ENCODE measurements at places on chromosomes 6 and 20. TPM values are rescaled to one million over a fixed set of nuclear protein-coding genes. Genes with fewer than 3 reads are reported as not detected.

DNA sequence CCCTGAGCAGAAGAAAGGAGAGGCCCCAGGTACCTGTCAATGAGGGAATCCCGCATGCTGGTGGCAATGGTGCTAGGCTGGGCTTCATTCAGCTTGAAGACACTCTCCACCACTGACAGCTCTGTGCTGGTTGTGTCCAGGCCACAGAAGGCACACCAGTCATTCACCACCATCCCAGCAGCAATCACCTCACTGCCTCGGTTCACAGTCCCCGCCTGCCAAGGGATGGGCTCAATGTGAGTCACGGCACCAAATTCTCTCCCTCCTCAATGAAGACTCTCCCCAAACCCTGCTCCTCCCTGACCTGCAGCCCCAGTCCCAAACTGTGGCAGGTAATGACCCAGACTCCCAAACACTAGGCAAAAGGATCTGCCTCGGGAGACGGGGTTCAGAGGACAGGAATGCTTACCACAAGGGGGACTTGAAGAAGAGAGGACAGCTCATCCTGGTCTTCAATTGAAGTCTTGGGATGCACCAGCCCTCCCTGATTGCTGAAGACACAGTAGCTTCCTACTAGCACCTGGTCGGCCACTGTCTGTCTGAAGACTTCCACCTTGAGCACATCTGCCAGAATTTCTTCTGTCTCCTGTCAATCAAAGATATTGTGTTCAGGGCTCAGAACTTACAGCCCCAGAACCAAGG is 1.7 kb upstream of the MMP24OS start:
- peaks cover 40% of the 10 kb centered on the region for H3K4me1 ChIP-seq
- H3K27ac ChIP-seq = peak overlapping the region; percentile 97
- DNase-seq = no peak
- peaks cover 7% of the 10 kb centered on the region for H3K27me3 ChIP-seq
- no peak overlapping the region for H3K4me3 ChIP-seq

GRCh38 chr6:139392794-139393193 is 18.3 kb upstream of the CITED2 start:
- H3K4me3 ChIP-seq = no peak overlapping the region
- H3K27ac ChIP-seq = no peak overlapping the region
- peaks cover 2% of the 10 kb centered on the region for H3K27me3 ChIP-seq
- no peaks in the 10 kb centered on the region for H3K36me3 ChIP-seq

DNA sequence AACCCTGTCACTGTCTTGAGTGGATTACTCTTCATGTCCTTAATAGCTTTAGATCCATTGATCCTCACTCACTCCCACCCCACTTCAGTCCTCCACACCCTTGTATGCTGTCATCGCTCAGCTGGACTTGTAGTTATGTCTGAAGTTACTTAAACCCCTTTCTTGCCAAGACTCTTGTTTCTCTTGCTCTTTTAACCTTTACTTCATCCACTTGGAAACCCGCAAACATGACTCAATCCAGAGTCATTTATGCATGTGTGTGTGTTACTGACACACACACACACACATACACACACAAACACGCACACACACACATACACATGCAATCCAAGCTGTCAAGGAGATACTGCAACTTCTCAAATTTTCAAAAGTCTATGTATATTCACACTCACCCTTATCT is 341.8 kb downstream of the SYNE1 start:
- H3K27ac ChIP-seq = peak overlapping the region; percentile 71
- H3K4me1 ChIP-seq = peaks cover 9% of the 10 kb centered on the region
- no peak overlapping the region for H3K4me3 ChIP-seq
- H3K27me3 ChIP-seq = peaks cover 3% of the 10 kb centered on the region

DNA sequence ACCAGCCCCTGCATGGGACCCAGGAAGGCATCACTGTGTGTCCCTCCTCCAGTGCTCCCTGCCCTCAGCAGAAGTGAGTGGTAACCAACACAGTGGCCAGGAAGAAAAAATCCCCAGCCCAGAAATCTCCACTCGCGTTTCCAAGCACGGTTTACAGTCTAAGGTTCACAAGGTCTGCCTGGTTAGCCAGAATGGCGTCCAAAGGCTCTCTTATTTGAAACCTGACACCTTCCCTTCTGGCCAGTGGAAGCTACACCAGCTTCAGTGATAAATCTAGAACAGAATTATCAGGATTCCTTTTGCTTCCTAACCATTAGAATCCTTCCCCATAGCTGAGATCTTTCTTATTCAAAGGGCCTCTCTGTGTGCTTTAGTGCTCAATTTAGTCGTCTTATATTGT is 9.2 kb downstream of the LY86 start:
- no peak overlapping the region for H3K4me3 ChIP-seq
- H3K36me3 ChIP-seq = no peaks in the 10 kb centered on the region
- DNase-seq = no peak
- peaks cover 17% of the 10 kb centered on the region for H3K27me3 ChIP-seq
- H3K27ac ChIP-seq = no peak overlapping the region
- H3K4me1 ChIP-seq = peaks cover 7% of the 10 kb centered on the region

DNA sequence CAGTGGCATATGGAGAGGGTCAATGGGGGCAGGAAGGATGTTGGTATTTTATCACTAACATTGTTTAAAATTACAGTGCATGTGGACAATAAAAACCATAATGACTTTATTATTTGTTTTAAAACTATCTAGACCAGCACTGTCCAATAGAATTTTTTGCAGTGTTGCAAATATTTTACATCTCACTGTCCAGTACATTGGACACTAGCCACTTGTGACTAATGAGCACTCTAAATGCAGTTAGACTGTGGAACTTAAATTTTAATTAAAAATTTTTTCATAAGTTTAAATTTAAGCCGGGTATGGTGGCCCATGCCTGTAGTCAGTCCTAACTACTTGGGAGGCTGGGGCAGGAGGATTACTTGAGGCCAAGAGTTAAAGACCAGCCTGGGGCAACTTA is 101.7 kb downstream of the DTD1 start:
- DNase-seq = no peak
- peaks cover 3% of the 10 kb centered on the region for H3K36me3 ChIP-seq
- peaks cover 3% of the 10 kb centered on the region for H3K4me1 ChIP-seq
- no peaks in the 10 kb centered on the region for H3K27me3 ChIP-seq
- no peak overlapping the region for H3K27ac ChIP-seq

The SLC22A7 gene
- polyA plus RNA-seq = not detected

The TPX2 gene
- 1.2 TPM for polyA plus RNA-seq

The DPPA5 gene
- polyA plus RNA-seq = not detected

The HLA-DOA gene
- polyA plus RNA-seq = 2.8 TPM

The SNAP25 gene
- polyA plus RNA-seq = not detected

Measured in immature natural killer cell (primary cell).